ENCODE measurements at places on chromosomes 2 and 18.

DNA sequence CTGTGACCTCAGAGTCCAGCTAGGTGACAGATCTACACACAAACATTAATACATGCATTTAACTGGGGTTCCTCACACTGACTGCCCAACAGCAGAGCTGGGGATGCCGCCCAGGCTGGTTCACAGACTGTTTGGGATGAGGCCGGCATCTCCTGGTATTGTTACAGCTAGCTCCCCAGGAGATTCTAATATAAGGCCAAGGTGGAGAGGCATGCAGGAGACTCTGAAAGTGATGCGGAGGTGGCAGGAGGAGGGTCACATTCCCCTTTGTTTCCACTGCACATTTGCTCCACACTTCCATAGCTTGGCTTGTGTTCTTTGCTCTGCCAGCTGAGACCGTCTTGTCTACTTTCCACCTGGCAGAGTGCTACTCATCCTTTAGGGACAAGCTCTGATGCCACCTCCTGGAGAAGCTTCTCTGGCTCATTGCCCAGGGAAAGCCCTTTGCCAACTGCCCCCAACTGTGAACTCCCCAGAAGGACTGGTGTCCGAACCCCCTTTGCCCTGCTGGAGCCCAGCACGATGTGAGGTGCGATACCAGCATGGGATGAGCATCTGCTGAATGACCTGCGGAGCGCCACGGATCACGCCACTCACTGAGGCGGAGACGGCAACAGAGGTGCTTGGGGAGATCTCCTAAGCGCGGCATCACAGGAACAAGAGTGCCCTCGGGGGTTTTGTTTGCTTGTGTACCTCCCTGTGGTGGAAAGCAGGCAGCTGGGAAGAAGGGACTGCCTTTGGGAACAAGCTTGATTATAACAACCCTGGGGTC lies 88.8 kb downstream of the UXS1 start:
- no peak for DNase-seq

DNA sequence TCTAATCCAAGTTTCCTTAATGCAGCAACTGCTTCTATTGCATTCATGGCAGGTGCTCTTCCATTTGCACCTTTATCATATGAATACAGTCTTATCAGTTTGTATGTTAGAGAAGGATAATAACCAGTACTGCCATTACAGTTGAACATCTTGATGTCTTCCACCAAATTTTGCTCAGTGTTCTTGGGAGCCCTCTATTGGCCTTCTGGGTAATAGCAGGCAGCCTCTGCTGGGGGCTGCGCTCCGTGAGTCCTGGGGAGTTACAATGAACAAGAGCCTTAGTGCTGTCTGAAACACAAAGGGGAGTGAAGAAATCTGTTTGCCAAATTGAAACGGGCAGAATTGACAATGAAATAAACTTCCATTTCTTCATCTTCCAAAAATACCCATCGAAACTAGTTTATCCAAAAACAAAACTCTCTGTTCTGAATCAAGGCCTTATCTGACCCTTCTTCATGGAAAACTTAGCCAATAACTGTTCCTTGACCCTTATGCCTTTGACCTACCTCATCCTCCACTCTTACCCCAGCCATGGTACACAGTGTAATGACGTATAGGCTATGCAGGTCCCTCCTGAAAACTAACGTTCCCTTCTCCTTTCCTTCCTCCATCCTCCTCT lies 79.9 kb downstream of the ALK start:
- DNase-seq, result no peak

- DNase-seq, result no peak
Observed at GRCh38 chr2:226080334-226080733, 680.8 kb downstream of the NYAP2 start.

DNA sequence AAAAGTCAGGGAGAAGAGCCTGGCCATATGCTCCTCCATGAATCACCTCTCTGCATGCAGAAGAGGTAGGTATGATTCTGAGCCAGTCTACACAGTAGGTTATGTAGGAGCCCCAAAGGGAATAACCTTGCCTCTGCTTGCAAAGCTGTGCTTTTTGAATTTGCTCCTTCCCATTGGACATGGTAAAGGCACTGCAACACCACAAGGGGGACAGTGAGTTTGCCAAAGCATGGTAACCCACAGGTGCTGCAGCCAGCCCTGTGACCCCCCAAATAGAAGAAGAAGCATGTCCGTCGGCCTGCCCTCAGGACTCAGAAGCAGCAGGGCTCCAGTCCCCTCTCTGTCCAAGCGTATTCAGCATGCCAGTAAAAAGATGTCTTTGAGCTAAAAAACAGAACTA lies 51.0 kb upstream of the BCL2L11 start:
- DNase-seq, result no peak

DNA sequence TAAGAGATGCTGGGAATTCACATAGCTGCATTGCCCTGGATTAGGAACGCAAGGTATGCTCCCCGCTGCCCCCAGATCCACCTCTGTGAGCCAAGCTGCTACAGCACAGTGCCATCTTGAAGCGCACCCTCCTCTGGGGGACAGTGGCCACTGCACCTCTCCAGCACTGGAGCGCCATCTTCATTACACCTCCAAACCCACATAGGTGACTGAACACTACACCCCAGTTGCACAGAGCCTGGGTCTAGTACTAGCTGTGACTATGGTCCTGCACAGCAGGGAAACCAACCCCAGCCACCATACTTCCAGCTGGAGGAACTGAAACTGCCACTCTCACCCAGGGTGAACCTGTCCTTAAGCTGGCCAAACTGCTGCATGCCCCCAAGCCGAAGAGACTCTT lies 84.6 kb downstream of the TMEM237 start:
- no peak for DNase-seq

DNA sequence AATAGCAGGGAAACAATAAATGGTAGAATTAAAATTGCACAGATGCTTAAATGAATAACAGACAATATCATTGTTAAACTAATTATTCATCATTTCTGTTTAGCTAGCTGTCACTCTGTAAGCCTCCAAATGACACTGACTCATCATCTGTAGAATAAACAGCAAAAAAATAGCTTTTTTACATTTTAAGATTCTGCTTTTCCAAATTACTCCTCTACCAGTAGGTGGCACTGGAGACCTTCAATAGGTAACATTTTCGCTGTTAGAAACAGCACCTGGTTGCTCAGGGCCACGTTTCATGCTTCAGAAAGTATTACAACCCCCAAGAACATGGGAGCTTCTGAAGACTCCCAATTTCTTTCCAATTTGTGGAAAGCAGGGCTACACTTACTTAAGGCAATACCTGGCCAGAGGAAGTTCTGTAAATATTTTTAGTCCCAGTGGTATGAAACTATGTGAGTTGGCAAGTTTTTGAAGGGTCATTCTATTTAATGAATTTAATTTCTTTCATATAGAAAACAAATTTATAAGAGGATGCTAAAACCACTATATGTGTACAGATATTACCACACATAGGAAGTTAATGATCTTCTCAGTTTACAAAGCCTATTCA lies 45.4 kb downstream of the TTN start:
- no peak for DNase-seq

DNA sequence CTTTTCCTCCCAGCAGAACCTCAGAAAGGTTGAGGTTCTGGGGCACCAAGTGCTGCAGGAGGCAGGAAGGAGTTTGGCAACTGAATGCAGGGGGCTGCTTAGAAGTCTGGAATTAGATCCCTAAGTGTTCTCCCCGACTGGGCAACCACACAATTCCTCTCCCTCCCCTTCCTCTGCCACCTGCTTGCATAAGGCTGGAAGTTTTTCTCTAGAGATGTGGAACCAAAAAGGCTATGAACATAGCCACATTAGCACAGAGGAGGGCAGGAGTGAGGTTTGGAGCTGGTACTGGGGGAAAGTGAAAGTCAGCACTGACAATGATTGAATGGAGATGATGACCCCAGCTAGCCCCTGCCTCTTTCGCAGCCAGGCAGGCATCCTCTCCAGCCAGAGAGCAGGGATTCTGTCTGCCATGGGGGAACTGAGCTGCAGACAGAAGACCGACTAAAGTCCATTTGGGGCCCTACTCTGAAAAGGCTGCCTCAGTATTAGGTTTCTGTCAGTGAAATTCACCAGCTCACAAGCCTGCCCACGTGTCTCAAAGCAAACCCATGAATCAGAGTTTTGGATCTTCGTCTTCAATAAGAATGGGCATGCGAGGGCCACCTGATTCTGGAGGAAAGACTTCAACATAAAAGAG lies 87.9 kb upstream of the ITGA6 start:
- no peak for DNase-seq

All from BJ (cell line).